Iris pigment epithelial cell (primary cell): ENCODE measurements at places on chromosomes 11 and 22.
A peak's percentile ranks its signal among the peaks of the same experiment; 100 is the strongest.

- DNase-seq, result no peak
Measured at GRCh38 chr22:23859201-23859600, 1.5 kb downstream of the SLC2A11 start.

DNA sequence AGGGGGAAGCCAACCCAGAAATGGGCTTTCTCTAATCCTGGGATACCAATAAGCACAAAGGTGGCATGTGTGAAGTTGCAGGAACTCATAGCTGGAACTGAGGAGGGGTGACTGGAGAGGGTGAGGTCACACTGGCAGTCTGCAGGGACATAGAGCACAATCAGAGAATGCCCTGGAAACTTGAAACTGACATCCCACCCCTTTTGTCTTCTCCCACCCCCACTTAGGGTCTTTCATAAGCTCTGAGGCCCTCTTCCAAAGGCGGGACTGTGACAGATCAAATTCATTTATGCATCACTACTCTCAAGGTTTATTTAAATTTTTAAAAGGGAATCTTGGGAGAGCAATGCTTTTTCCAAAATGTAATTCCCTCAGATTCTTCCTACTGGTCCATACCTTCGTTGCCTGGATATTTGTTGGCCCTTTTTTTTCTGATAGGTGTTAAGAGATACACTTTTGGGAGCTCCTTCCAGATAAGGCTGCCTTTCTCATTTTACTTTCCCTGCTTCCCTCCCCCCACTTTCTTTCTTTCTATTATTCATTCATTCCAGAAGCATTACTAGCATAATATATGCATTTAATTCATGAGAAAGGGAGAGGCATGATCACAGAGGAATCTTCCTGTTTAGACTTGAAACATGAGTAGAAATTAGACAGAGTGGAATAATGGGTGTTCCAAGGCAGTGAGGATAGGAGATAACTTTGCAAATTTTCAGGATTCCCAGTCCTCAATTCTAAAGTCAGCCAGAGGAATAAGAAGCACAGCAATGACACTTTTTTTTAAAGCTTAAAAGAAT lies 14.8 kb downstream of the OR51E2 start:
- peak; percentile 36 for DNase-seq

GRCh38 chr22:36768616-36769015 lies 7.3 kb downstream of the IFT27 start:
- DNase-seq, result no peak

- no peak for DNase-seq
Measured at GRCh38 chr11:88300888-88301487, 36.5 kb downstream of the CTSC start.

DNA sequence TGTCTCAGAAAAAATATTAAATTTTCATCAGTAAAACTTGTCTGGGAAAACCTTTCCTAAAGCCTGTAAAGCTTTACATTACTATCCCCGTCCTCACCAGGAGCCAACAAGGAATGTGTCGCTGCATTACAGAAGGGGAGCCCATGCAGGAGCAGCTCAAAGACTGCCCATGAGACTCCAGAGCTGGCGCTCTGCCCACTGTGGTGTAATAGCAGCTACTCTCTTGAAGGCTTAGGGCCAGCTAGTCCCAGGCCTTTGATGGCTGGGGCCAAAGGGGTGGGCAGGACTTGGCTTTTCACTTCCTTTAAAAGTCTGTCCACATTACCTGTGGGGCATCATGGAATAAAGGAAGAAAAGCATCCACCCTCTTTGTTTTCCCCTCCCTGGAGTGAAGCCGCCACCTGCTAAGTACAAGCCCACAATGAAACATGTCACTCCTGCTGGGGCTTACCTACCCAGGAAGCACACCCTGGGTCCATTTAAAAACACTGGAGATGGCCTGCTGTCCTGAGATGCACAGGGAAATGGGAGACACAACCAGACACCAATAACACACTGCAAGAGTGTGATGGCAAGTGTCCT lies 150.7 kb downstream of the ADAMTS15 start:
- DNase-seq, result peak; percentile 48

DNA sequence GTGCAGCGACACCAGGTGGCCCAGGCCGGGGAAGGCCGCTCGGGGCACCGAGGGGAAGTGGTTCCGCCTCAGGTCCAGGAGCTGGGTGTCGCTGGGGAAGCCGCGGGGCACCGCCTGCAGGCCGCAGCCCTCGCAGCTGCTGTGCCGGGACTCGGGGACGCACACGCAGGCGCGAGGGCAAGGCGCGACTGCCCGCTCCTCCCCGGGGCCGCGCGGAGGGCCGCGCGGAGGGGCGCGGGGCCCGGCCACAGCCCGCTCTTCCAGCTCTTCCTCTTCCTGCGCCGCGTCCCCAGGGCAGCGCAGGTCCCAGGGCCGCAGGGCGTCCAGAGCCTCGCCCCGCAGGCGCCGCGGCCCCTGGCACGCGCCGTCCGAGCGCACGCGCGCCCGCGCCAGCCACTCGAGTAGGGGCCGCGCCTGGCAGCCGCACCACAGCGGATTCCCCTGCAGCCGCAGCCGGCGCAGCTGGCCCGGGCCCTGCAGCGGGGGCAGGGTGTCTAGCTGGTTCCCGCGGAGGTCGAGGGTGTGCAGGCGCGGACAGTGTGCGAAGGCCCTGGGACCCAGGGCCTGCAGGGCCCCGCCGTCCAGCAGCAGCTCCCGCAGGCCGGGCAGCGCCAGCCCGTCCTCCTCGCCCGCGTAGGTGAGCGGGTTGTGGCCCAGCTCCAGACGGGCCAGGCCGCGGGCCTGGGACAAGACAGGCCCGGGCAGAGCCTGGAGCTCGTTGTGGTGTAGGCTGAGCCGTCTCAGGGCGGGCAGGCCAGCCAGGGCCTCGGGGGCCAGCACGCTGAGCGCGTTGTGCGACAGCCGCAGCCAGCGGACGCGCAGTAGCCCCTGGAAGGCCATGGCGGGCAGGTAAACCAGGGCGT lies 2.8 kb downstream of the CHADL start:
- DNase-seq, result peak; percentile 27

GRCh38 chr11:95586155-95586554 lies 203.4 kb downstream of the FAM76B start:
- DNase-seq, result no peak

- DNase-seq, result no peak
Measured at GRCh38 chr11:71241721-71242259, 10.6 kb downstream of the SHANK2 start.

DNA sequence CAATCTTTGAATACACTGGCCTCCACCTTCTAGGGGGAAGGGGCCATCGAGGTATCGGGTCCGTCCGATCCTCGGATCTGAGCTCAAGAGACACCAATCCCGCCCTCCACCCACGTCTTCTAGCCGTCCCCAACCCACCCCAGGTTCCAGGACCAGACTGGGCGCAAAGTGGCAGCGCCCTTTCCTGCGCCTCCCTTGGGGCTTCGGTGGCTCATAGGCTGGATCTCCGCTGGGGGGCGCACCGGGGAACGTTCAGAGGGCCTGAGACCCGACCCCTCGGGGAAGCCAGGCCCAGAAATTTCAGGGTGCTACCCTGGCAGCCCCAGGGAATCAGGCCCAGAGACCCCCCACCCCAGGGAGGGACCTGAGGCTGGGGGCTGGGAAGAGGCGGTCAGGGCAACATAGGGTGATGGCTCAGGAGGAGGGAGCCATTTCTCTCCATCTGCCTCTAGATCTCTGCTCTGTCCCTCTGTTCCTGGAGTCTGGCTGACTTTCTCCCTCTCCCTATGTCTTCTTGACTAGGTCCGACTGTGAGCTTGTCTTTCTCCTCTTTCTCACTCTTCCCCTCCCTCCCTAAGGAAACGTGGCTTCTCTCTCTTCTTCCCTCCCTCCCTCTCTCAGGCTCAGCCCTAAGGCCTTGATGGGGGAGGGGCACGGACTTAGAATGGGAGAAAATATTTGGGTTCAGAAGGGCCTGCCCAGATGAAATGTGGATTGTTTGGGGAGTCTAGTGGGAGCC lies 1.1 kb downstream of the CREB3L1 start:
- peak; percentile 70 for DNase-seq

- DNase-seq, result peak; percentile 39
Measured at GRCh38 chr11:45405916-45406670, 120.0 kb upstream of the SYT13 start.

- DNase-seq, result no peak
Measured at GRCh38 chr22:44941207-44941606, 68.6 kb downstream of the PHF21B start.

DNA sequence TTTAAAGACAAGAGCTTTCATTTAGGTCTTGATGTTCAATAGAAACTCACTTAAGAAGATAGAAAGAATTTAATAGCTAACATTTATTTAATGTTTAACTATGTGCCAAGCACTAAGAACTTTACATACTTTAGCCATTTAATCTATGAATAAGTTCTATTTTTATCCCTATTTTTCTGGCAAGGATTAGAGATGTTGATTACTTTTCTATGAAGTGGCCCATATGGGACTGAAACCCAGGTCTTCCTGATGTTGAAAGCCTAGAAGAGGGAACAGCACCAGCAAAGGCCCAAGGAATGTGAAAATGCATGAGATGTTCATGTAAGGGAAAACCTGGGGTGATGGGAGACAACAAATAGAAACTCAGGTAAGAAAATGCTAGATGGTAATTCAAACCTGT lies 15.4 kb upstream of the TBCEL start:
- no peak for DNase-seq

GRCh38 chr11:130947889-130948288 lies 31.6 kb upstream of the SNX19 start:
- peak; percentile 18 for DNase-seq

DNA sequence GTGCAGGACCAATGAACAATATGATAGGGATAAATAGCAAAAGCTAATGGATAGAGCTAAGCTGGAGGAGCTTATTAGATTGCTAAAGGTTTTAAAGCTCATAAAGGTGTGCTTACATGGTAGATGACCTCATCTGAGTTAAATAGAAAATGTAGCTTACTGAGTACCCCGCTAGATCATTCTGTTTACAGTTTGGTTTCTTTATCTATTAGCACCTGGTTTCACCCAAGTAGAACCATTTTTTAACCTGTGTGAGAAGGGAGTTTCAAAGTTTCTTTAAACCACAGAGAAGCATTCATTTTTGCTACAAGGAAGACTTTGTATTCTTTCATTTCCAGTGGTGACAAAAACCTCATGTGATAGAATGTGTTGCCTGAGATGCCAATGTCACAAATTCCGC lies 1778.0 kb downstream of the LRRC4C start:
- DNase-seq, result no peak

GRCh38 chr11:90434858-90435257 lies 212.0 kb upstream of the CHORDC1 start:
- DNase-seq, result peak; percentile 3

DNA sequence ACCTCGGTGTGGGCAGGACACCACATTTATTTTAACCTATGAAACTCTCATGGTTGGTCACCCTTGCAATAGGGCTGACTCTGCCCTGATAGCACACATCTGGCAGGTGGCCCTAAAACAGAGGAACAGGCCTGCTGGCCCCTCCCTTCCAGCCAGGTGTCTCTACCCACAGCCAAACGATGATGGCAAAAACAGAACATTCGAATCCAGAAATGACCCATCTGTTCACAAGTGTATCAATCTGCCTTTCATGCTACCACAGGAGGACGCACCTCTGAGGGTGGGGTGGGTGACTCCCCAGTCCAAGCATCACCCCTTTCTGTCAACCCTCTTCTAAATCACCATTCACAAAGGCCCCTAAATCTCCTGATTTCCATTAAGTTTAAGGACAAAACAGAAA lies 118.1 kb downstream of the ETS1 start:
- no peak for DNase-seq

DNA sequence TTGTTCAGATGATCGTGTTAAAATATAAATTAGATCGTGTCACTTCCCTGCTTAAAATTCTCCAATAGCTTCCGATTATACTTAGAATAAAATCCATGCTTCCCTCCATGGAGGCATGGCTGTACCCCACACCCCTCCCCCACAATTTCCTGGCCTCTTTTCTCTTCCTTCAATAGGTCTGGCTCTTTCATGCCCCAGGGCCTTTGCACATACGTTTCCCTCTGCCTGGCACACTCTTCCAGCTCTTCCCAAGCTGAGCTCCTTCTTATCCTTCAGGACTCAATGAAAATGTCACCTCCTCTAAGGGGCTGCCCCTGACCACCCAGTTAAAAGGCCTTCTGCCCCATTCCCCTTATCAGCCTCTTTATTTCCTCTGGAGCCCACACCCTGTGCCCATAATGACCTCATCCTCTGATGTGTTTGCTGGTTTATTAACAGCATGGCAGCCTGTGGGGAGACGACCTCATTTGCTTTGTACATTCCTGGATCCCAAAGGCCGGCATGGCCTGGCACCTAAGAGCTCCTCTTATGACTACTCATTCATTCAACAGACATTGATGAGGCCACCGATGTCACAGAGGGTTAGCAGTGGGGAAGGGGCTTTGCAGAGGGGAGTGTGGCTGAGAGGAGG lies 9.0 kb upstream of the FLRT1 start:
- DNase-seq, result no peak

GRCh38 chr11:90803366-90803765 lies 580.5 kb upstream of the CHORDC1 start:
- peak; percentile 0 for DNase-seq

DNA sequence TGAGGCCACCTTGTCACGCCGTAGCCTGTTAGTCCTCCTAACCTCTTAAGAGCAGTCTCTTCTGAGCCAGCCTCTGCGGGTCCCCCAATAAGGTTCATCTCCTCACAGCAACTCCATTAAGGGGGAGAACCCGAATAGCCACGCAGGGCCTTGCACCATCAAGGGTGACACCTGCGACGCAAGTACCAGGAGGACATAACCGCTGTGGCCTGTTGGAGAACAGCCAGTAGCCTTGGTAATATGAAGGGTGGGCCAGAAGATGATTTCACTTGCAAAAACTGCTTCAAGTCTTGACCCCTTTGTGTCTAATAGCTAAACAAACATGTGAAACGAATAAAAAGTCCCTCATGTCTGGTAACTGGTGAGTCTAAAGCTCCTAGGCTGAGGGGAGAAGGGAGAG lies 14.8 kb downstream of the ARFGAP2 start:
- DNase-seq, result no peak
